ENCODE measurements at places on chromosomes 16 and 17. TPM values are rescaled to one million over a fixed set of nuclear protein-coding genes. Genes with fewer than 3 reads are reported as not detected.

The ZP2 gene
- not detected for total RNA-seq

The MEIOB gene
- total RNA-seq, result not detected

The PNMT gene
- total RNA-seq, result 5.1 TPM

The KIF2B gene
- total RNA-seq, result not detected

The NPIPA2 gene
- total RNA-seq, result not detected

The CA7 gene
- not detected for total RNA-seq

The OTOP3 gene
- total RNA-seq, result not detected

- no peaks in the 10 kb centered on the region for H3K27me3 ChIP-seq
- peak overlapping the region; percentile 80 for H3K4me3 ChIP-seq
- no peak for DNase-seq
- H3K36me3 ChIP-seq, result peaks cover 16% of the 10 kb centered on the region
Measured at GRCh38 chr17:41864498-41864835, 756 bp downstream of the KLHL11 start.

- no peaks in the 10 kb centered on the region for H3K36me3 ChIP-seq
- H3K27me3 ChIP-seq, result no peaks in the 10 kb centered on the region
- no peak overlapping the region for H3K4me3 ChIP-seq
- no peak overlapping the region for H3K27ac ChIP-seq
Measured at GRCh38 chr17:77647531-77647930, 311.0 kb upstream of the TNRC6C start.

DNA sequence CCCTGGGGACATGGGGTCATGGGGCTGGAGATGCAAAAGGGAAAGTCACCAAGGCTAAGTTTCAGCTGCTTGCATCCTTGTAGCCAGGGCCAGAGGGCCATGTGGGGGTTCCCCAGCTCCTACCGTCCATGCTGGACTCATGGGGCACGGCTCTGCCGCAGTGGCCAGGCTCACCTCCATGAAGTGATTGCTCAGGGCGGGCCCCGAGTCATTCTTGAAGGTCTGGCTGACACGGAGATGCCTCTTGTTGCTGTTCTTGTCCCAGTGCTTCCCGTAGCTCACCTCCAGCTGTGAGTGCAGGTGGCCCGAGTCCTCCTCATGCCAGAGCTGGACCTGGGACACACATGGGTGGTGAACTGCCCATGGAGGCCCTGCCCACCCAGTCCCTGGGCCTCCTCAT lies 114.5 kb downstream of the RMI2 start:
- H3K27ac ChIP-seq, result no peak overlapping the region
- H3K36me3 ChIP-seq, result no peaks in the 10 kb centered on the region
- no peaks in the 10 kb centered on the region for H3K27me3 ChIP-seq
- H3K4me3 ChIP-seq, result no peak overlapping the region
- no peaks in the 10 kb centered on the region for H3K4me1 ChIP-seq
- no peak for DNase-seq

- no peaks in the 10 kb centered on the region for H3K27me3 ChIP-seq
- no peak overlapping the region for H3K27ac ChIP-seq
- no peak for DNase-seq
- H3K4me3 ChIP-seq, result no peak overlapping the region
Measured at GRCh38 chr16:12532871-12533610, 270.6 kb downstream of the CPPED1 start.

- H3K36me3 ChIP-seq, result peaks cover 20% of the 10 kb centered on the region
- H3K4me1 ChIP-seq, result no peaks in the 10 kb centered on the region
- H3K4me3 ChIP-seq, result no peak overlapping the region
- no peak for DNase-seq
- H3K27me3 ChIP-seq, result no peaks in the 10 kb centered on the region
- H3K27ac ChIP-seq, result no peak overlapping the region
Measured at GRCh38 chr16:21185659-21186325, 25.6 kb downstream of the ZP2 start.

DNA sequence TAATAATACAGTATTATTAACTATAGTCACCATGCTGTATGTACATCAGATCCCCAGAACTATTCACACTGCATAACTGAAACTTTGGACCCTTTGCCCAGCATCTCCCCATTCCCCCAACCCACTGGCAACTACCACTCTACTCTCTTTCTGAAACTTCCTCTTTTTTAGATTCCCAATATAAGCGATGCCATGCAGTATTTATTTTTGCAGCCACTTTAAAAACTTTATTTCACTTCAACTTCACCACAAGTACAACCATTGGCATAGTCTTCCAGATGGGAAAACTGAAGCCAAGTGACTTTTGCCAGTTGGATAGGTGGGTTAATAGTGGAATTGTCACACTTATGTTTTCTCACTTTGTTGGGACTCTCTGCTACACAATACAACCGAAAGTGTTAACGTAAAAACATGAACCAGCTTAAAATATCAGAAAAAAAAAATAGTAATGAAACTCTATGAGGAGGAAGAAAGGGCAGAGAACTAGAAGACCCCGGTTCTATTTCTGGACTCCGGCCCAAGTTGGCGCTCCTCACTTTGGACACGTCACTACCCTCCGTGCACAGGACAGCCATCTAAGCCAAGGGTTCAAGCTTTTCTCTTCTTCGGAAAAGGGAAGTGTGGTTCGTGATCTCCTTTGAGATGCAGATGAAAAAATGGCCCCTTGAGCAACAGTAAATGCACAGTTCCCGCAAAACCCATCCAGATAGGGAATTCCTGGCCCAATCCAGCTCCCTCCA lies 743 bp downstream of the SHCBP1 start:
- no peak overlapping the region for H3K27ac ChIP-seq
- DNase-seq, result no peak
- H3K4me3 ChIP-seq, result peak overlapping the region; percentile 45
- no peaks in the 10 kb centered on the region for H3K36me3 ChIP-seq
- H3K4me1 ChIP-seq, result peaks cover 3% of the 10 kb centered on the region

DNA sequence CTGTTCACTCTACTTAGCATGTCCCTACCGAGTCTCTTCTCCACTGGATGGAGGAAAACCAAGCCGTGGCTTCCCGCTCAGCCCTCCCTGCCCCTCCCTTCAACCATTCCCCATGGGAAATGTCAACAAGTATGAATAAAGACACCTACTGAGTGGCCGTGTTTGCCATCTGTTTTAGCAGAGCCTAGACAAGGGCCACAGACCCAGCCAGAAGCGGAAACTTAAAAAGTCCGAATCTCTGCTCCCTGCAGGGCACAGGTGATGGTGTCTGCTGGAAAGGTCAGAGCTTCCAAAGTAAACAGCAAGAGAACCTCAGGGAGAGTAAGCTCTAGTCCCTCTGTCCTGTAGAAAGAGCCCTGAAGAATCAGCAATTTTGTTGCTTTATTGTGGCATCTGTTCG lies 2.8 kb upstream of the LPCAT2 start:
- peaks cover 3% of the 10 kb centered on the region for H3K4me1 ChIP-seq
- no peak for DNase-seq
- no peaks in the 10 kb centered on the region for H3K27me3 ChIP-seq

GRCh38 chr16:75679366-75679765 lies 2.6 kb upstream of the CPHXL2 start:
- no peaks in the 10 kb centered on the region for H3K36me3 ChIP-seq
- H3K27ac ChIP-seq, result no peak overlapping the region
- no peak overlapping the region for H3K4me3 ChIP-seq
- H3K27me3 ChIP-seq, result no peaks in the 10 kb centered on the region

- peaks cover 19% of the 10 kb centered on the region for H3K4me1 ChIP-seq
- peak overlapping the region; percentile 95 for H3K27ac ChIP-seq
- H3K36me3 ChIP-seq, result peaks cover 44% of the 10 kb centered on the region
- DNase-seq, result no peak
- no peaks in the 10 kb centered on the region for H3K27me3 ChIP-seq
Measured at GRCh38 chr16:1771864-1772361, 570 bp upstream of the NME3 start.

DNA sequence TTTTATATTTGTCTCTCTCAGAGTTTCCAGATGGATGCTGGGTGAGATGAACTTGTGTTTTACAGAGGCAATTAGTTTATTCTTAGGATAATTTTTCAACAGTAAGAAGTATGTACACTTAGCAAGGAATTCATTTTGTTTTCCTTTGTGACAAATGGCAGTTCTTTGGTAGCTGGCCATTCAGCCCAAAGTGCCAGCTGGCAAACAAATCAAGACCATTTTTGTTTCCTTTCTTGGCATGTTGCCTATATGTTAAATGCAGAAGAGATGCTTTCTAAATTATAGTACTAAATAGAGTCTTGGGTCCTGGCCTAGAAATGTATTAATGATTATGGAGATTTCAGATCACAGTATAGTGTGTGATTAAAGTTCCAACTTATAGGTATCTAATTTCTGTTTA lies 337.1 kb downstream of the CNTNAP4 start:
- no peaks in the 10 kb centered on the region for H3K27me3 ChIP-seq
- H3K27ac ChIP-seq, result no peak overlapping the region
- no peaks in the 10 kb centered on the region for H3K4me1 ChIP-seq
- H3K36me3 ChIP-seq, result no peaks in the 10 kb centered on the region

- DNase-seq, result no peak
- H3K4me1 ChIP-seq, result peaks cover 7% of the 10 kb centered on the region
Measured at GRCh38 chr17:731644-732066, 741 bp upstream of the TLCD3A start.

DNA sequence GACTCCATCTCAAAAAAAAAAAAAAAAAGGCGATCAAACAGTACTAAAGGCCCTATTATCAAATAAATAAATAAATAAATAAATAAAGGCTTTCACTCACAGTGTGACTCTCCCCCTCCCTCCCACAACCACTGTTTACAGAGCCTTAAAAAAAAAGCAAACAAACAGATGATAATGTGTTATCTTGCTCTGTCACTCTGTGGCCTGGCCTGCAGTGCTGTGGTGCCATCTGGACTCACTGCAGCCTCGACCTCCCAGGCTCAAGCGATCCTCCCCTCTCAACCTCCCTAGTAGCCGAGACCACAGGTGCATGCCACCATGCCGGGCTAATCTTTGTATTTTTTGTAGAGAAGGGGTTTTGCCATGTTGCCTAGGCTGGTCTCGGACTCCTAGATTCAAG lies 8.1 kb upstream of the NAGLU start:
- H3K4me3 ChIP-seq, result no peak overlapping the region
- no peaks in the 10 kb centered on the region for H3K36me3 ChIP-seq
- peaks cover 53% of the 10 kb centered on the region for H3K4me1 ChIP-seq
- no peaks in the 10 kb centered on the region for H3K27me3 ChIP-seq

GRCh38 chr16:15542261-15542660 lies 100.7 kb downstream of the MARF1 start:
- no peaks in the 10 kb centered on the region for H3K27me3 ChIP-seq
- no peaks in the 10 kb centered on the region for H3K4me1 ChIP-seq
- H3K36me3 ChIP-seq, result no peaks in the 10 kb centered on the region
- no peak overlapping the region for H3K27ac ChIP-seq
- no peak overlapping the region for H3K4me3 ChIP-seq
- DNase-seq, result no peak

Data from ascending aorta (tissue), 2 donors.